ENCODE measurements at places on chromosomes 5 and 9. TPM values are rescaled to one million over a fixed set of nuclear protein-coding genes. Genes with fewer than 3 reads are reported as not detected.

GRCh38 chr5:148541054-148541835 lies 113.1 kb downstream of the HTR4 start:
- no peak overlapping the region for H3K27ac ChIP-seq
- no peaks in the 10 kb centered on the region for H3K4me1 ChIP-seq
- peaks cover 2% of the 10 kb centered on the region for H3K27me3 ChIP-seq
- H3K36me3 ChIP-seq, result no peaks in the 10 kb centered on the region

- no peaks in the 10 kb centered on the region for H3K36me3 ChIP-seq
- H3K27me3 ChIP-seq, result no peaks in the 10 kb centered on the region
- no peak overlapping the region for H3K4me3 ChIP-seq
- DNase-seq, result no peak
- H3K27ac ChIP-seq, result no peak overlapping the region
- no peaks in the 10 kb centered on the region for H3K4me1 ChIP-seq
Observed at GRCh38 chr5:126831156-126831555, 54.2 kb downstream of the LMNB1 start.

DNA sequence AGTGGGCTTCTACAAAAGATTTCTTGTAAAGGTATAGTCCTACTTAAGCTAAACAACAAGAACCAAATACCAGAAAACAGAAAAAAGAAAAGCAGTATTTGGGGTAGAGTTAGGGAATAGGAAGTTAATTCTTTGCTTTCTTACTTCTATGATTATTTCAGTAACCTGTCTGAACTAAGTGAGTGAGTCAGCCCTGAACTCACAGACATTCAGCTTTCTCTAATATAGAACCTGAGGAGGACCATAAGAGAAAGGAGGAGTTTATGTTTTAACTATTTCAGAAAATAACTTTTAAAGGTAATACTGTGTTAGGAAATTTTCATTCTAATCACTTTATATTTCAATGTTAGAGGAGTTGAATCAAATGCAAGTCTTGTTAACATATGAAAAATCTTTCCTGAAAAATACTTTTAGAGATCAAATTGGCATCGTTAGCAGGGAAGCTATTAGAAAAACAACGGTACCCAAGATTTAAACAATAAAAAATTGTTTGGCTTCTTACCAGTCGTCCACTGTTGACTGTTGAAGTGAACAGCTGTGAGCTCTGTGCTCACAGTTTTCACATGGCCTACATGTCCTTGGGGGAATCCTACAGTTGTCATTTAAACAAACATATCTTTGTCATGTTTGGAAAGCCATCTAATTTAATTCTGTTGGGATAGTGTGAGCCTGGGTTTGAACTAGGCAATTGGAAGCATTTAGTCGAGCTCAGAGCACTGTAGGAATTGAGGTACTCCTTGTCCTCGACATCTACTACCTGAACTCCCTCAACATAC lies 19.9 kb upstream of the ZFAND5 start:
- H3K36me3 ChIP-seq, result no peaks in the 10 kb centered on the region
- no peak overlapping the region for H3K4me3 ChIP-seq
- DNase-seq, result no peak

GRCh38 chr9:137241490-137242268 lies 592 bp downstream of the TUBB4B start:
- H3K27ac ChIP-seq, result no peak overlapping the region
- H3K4me1 ChIP-seq, result no peaks in the 10 kb centered on the region
- peak; percentile 78 for DNase-seq
- peak overlapping the region; percentile 86 for H3K4me3 ChIP-seq
- peaks cover 2% of the 10 kb centered on the region for H3K27me3 ChIP-seq

DNA sequence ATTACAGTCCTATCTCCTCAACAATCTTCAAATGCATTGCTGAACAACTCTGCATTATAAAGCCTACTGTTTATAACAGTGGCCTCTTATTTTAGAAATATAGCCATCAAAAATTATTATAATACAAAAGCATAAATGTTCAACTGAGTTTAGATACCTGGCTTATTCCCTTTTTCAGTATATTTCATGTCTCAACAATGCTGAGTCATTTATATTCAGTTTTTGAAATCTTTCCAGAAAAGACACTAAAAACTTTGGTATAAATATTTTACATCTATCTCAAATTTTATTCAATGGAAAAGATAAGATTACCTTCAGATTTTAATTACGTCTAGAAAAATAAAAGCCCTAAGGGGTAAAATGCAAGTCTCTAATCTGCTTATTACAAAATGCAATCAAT lies 37.9 kb downstream of the LURAP1L start:
- H3K4me1 ChIP-seq, result peaks cover 9% of the 10 kb centered on the region
- H3K27me3 ChIP-seq, result no peaks in the 10 kb centered on the region
- no peaks in the 10 kb centered on the region for H3K36me3 ChIP-seq
- H3K27ac ChIP-seq, result no peak overlapping the region
- no peak overlapping the region for H3K4me3 ChIP-seq

DNA sequence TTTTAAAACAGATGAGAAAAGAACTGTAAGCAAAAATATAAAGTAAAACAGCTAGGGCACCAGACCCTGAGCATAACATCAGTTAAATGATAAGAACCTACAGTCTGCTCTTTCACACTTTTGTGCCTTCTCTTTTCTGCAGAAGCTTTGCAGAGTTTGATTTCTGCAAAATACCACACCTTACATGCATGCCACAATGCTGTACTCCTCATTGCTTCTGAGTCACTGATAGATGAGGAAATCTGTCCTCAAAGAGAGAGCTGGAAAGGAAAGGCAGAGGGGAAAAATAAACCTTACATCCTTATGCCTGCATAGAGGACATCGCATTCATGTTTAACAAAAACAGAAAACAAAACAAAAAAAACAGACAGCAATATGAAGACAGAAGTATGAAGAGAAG lies 142.9 kb downstream of the ATPSCKMT start:
- no peak overlapping the region for H3K27ac ChIP-seq
- no peak overlapping the region for H3K4me3 ChIP-seq
- H3K4me1 ChIP-seq, result no peaks in the 10 kb centered on the region
- H3K36me3 ChIP-seq, result no peaks in the 10 kb centered on the region

Gene FCN2
- total RNA-seq, result not detected

Gene BAAT
- not detected for total RNA-seq
